Mammary epithelial cell (primary cell): ENCODE measurements at places on chromosomes 6 and 20. TPM values are rescaled to one million over a fixed set of nuclear protein-coding genes. Genes with fewer than 3 reads are reported as not detected.
A peak's percentile ranks its signal among the peaks of the same experiment; 100 is the strongest.

The BPIFB4 gene
- not detected for total RNA-seq

The C20orf141 gene
- not detected for total RNA-seq

The ZBTB12 gene
- total RNA-seq: 1.8 and 2.7 TPM in 2 replicates

The TAAR8 gene
- not detected for total RNA-seq

The HS3ST5 gene
- total RNA-seq: not detected in 2 replicates

The MYT1 gene
- not detected in 2 replicates for total RNA-seq

The AGER gene
- total RNA-seq: 6.1 and 9.1 TPM in 2 replicates

GRCh38 chr20:9985773-9986172 lies 49.0 kb upstream of the ANKEF1 start:
- DNase-seq: no peak

DNA sequence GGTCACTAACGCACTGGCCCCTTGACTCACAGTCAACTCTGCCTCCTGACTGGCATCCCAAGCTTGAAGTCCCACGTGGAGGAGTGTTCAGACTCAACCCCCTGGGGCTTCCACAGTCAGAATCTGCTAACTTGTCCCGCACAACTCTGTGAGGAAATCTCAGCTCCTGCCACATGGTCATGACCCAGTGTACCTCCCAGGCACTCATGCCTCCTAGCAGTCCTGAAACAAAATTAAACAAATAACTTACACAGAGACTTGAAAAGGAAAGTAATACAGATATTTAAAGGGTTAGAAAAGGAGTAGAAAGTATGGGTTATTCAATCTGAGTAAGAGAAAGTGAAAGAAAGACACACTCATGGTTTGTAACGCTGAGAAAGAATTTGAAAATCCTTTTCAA lies 134.9 kb downstream of the GMDS start:
- DNase-seq: no peak

DNA sequence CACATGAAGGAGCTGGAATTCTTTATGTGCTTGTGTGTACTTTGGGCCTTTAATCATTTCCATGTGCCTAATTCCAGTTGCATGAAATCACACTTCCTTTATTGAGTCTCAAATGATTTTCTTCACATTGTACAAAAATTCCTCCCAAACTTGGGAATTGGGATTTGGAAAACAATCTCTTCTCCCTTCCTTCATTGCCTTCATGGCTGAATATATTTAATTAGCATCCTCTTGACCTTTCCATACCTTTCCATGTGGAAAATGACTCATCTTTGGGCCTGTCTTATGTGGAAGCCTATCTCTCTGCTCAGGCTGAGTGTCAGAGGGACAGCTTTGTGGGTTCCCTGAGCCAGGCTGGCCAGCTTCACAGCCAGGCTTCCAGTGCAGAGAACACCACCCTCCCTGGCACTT lies 33.0 kb upstream of the CDH4 start:
- no peak for DNase-seq

DNA sequence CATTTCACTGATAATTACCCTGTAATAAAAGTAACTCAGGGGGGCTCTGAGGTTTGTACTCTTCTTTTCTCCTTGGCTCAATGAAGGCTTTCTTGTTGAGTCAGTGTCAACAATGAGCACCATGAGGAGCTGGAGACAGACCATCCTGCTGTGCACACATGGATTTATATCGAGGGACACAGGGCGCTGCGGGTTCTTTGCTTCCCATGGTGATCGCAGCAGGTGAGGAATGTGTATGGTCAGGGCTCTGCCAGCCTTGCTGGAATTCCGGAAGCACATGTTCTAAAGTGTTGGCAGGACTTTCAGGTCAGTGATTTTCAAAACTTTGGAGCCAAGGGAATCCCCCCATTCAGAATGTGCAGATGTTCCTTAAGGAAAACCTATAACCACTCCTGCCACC lies 27.1 kb downstream of the SMOC2 start:
- DNase-seq: no peak

- peak; percentile 24 for DNase-seq
Observed at GRCh38 chr20:62303340-62304226, 786 bp downstream of the ADRM1 start.

DNA sequence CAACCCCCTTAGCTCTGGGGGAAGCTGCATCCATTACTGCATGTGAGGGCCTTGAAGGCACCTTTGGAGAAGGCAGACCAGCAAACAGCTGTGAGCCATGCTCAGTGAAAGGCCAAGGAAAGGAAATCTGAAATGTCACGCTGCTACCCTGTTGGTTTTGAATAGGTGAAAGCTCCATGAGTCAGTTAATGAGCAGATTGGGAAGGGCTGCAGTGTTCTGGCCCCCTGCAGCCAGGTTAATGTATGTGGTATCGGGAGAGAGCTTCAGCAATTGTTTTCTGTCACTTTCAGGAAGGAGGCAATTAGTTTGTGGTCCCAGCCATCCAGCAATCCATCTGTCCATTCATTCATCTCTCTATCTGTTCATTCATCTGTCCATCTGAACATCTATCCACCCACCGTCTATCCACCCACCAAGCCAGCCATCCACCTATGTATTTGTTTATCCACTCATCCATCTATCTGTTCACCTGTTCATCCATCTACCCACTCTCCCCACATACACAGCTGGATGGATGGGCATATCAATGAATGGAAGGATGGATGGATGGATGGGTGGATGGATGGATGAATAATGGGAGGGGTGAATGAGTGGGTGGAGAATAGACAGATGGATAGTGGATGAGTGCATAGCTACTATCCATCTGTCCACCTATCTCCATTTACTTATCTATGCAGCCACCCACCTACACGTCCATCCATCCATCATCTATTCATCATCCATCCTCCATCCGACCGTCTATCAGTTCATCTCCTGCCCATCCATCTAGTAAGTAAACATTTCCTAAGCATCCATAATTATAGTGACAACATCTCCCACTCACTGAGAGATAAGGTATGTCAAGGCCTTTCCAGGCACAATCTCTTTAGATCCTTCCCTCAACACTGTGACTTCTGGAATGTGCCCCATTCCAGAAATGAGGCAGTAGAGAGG lies 16.0 kb downstream of the PCK1 start:
- no peak for DNase-seq

DNA sequence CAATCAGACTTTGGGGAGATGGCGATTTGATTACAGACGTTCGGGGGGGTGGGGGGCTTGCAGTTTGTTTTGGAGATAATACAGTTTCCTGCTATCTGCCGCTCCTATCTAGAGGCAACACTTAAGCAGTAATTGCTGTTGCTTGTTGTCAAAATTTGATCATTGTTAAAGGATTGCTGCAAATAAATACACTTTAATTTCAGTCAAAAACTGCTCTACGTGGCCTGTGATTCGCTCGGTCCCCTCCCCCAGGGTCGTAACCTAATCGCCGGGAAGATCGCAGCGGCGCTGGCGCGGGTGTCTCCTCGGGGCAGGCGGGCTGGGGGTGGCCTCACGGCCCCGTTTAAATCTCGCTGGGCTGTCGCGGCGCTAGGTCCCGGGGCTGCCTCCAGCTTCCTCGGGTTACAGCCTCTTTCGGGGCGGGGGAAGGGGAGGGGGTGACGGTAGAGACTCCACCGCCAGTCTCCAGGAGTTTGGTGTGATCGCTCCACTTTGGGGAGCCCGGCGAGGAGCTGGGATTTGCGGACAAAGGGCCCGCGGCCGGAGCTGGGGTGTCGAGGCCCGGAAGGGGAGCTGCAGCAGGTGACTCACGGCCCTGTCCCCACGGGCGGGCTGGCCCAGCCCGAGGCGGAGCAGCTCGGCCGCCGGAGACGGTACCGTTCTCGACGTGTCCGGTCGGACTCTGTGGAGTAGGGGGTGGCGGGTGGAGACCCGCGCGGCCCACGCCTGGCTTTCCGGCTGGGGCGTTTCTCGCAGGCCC lies 4.2 kb downstream of the FOXC1 start:
- peak; percentile 8 for DNase-seq

- DNase-seq: peak; percentile 65
Observed at GRCh38 chr6:53492860-53493634, 51.9 kb downstream of the GCLC start.

DNA sequence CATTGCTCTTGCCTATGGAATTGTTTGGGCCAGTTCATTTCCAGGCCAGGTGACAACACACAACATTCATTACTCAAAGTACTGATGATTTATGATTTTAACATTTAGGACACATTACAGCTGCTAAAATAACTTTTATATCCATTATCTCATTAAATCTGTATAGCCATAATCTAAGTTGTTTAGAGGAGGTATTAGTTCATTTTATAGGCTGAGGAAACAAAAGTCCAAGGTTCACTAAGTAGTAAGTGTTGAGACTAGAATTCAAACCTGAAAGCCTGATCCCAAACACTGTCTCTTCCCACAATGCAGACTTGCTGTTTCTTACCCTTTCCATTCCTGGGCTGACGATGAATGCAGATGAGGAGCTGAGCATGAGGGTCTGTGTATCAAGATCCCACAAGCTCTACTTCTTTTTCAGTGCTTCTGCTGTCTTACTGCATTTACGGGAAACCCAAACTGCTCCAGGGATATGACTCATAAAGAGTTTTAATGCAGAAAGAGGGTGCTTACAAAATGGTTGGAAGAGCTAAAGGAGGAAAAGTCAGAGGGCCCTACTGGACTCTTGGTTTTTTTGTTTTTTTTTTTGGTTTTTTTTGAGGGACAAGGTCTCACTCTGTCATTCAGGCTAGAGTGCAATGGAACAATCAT lies 17.9 kb downstream of the TENT5A start:
- DNase-seq: no peak

DNA sequence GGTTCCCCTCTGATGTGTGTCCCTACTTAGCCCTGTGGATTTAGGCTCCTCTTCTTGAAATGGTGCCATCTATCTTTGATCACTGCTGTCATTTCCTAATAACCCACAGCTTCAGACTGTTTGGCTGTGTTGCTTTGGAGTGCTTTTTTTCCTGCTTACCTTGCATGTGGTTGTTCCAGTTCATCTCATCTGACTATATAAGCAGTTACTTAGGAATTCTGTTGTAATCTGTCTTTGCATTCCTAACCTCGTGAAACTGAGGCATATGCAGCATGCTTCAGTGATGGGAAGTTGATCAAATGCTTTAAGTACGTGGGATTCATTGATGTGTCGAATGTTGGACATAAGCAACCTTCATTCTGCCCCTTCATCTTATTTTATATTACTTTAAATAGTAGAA lies 115.8 kb upstream of the FLRT3 start:
- DNase-seq: no peak

DNA sequence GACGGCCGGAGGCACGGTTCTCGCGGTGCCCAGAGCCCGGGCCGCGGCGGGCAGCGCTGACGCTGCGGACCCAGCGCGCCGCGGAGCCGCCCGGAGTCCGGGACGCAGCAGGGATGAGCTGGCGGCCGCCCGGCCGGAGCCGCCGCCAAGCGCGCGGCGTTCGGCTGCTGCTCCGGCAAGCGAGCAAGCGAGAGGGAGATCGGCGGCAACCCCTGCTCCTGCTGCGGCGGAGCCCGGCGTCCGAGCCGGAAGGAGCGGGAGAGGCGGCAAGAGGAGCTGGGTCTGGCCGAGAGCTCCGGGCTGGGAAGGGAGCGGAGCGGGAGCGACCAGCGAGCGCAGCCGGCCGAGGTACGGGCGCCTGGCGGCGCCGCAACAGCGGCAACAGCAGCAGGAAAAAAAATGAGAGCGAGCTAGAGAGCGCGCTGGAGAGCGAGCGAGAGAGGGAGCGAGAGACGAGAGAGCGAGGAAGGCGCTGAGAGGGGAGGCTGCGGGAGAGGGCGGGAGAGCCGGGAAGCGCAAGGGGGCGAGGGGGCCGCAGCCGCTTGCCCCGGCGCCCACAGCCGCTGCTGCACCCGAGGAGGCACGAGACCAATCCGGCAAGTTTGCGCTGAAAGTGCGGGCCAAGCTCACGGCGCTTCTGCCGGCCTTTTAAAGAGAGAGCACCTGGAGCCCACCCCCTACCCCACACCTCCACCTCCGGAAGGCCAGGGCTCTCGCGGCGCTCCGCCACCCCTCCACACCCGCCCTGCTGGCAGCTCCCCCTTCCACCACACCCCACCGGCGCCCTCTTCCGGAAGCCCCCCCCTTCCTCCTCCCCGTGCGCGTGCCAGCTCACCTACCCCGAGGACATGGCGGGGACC lies 496 bp downstream of the GRM4 start:
- peak; percentile 61 for DNase-seq

DNA sequence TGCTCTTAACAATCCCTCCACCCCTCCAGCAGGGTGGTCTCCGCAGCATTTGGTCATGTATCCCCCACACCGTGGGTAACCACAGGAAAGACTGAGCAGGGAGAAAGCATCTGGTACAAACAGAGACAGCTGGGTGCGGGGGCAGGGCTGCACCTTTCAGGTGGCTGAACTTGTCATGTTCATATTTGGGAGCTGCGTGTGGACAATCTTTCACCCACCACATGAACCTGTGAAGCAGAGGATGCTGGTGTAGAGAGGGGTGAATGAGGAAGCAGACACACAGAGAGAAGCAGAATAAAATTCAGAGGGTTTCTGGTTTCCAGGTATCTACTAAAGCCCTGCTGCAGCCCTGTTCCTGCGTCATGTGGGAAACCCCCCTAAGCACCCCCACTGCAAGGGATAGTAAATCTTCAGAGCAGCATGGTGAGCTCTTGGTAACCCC lies 8.9 kb downstream of the GFOD1 start:
- no peak for DNase-seq

GRCh38 chr6:28985462-28986164 lies 19.5 kb downstream of the ZNF311 start:
- DNase-seq: peak; percentile 97

GRCh38 chr6:91132461-91132860 lies 545.6 kb upstream of the MAP3K7 start:
- peak; percentile 66 for DNase-seq

- DNase-seq: no peak
Observed at GRCh38 chr6:53360093-53360912, 11.6 kb upstream of the ELOVL5 start.

- no peak for DNase-seq
Observed at GRCh38 chr6:113772961-113773360, 84.2 kb upstream of the MARCKS start.

DNA sequence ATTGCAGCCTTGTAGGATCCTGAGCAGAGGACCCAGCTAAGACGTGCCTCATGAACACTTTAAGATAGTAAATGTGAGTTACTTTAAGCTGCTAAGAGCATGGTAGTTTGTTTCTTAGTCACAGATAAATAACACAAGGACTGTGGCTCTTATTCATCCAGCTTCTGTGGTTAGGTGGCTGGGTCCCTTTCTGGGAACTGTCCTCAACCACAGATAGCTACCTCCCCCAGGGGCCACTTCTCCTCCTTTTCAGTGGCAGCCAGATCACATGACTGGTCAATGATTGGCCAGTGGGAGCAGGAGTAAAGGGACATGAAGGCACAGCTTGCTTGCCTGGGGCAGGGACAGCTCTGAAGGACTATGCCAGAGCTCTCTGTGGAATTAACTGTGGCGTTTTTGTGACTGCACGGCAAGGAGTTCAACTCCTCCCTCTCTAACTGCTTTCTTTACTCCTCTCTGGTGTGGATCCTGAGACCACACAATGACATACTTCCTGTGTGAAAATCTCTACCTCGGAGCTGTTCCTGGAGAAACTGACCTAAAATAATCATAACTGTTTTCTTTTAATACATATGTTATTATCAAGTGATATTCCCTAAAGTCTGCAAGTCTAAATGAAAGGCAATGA lies 76.5 kb downstream of the NRN1 start:
- DNase-seq: no peak

DNA sequence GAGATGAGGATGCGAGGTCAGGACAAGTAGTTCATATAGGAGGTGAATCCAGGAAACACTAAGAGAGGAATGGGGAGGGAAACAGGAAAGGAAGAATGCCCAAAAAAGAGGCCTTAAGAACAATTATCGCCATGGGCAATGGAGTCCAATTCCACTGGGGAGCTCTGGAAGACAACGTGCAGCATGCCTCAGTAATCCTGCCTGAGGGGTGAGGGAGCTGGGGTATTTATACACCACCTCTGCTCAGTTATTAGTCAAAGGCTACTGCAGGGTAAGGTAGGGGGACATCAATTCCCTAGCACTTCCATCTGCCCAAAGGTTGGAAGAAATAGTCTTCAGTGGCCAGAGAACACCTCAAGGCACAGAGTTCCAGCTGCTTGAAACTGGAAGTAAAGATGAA lies 96.4 kb downstream of the ZNF217 start:
- no peak for DNase-seq
